ENCODE measurements at places on chromosomes 16 and 17.

GRCh38 chr16:22340945-22341344 lies 33.5 kb downstream of the CDR2 start:
- no peak for DNase-seq

- DNase-seq = no peak
These were observed 673.8 kb downstream of the MAF start for GRCh38 chr16:78926723-78927210.

- DNase-seq = no peak
These were observed 110.2 kb upstream of the LHX1 start for GRCh38 chr17:36827081-36827480.

DNA sequence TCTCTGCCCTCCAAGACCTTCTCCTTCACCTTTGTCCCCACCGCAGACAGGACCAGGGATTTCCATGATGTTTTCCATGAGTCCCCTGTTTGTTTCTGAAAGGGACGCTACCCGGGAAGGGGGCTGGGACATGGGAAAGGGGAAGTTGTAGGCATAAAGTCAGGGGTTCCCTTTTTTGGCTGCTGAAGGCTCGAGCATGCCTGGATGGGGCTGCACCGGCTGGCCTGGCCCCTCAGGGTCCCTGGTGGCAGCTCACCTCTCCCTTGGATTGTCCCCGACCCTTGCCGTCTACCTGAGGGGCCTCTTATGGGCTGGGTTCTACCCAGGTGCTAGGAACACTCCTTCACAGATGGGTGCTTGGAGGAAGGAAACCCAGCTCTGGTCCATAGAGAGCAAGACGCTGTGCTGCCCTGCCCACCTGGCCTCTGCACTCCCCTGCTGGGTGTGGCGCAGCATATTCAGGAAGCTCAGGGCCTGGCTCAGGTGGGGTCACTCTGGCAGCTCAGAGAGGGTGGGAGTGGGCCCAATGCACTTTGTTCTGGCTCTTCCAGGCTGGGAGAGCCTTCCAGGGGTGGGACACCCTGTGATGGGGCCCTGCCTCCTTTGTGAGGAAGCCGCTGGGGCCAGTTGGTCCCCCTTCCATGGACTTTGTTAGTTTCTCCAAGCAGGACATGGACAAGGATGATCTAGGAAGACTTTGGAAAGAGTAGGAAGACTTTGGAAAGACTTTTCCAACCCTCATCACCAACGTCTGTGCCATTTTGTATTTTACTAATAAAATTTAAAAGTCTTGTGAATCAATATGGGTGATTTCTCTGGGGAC lies 12.2 kb downstream of the CX3CL1 start:
- DNase-seq = no peak

Measured in heart left ventricle (tissue), 16 donors.